ENCODE measurements at places on chromosomes 12 and 14.

- DNase-seq: no peak
Observed at GRCh38 chr14:98564541-98564940, 707.5 kb downstream of the BCL11B start.

DNA sequence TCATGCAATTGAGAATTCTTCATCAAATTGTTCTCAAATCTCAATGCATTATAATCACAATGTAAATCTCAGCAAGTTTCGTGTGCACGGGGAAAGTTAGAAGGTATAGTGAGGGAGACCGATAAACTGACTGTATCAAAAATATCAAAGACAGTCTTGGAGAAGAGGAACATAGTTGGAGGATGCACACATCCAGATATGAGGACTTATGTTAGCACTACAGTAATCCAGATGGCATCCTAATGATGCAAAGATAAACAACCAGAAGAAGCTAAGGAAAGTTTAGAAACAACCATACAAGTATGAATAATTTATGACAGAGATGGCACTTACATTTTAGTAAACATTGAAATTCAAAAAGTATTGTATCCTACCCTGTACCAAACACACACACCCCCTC lies 760.1 kb downstream of the RPS29 start:
- no peak for DNase-seq

GRCh38 chr12:124501827-124502226 lies 65.6 kb downstream of the NCOR2 start:
- no peak for DNase-seq

DNA sequence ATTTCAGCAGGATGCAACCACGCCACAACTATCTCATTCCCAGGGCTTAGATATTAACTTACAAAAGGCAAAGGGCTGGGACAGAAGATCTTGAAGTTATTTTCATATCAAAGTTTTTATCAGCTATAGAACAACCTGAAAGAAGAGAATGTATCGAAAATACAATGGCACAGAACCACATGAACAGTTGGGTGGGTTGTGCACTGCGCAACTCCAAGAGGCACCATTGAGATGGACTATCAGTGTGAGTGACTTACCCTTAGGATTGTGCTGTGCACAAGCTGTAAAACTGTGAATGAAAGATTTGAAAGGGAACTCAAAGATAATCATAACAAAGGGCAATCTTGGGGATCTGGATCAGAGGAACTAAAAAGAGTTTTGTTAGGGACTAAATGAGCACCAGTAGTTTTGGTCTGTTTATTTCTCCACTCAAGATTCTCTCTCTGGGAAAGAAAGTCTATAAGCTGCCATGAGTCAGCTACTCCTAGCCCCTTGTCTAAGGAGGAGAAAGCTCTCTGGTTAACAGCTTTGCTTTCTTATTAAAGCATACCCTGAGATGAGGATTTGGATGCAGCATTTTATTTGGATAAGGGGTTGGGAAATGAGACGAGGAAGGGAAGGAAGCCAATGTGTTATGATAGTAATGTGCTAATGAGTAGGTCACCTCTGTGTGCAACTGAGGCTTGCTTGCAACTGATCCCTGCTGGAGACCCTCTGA lies 62.2 kb downstream of the TBX5 start:
- DNase-seq: no peak

DNA sequence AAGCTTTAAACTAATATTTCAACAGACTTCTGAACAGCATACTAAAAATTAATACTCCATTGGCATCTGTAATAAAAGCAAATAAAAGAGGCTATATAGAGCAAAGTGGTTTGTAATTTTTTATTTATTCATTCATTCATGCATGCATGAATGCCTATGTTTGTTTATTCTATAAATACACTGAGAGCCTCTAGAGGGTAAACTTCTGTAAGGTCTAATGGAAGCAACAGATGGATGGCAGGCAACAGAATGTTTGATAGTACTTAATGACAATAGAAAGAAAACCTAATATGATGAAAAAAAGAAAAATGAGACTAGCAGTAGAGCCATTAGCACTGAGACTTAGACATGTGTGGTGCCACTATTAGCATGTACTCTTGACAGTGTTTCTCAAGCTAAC lies 253.1 kb downstream of the CCDC91 start:
- no peak for DNase-seq

Measured in coronary artery (tissue), 2 donors.